ENCODE measurements at places on chromosomes 11 and 22.

- DNase-seq, result no peak
Observed at GRCh38 chr22:19812910-19813309, 41.8 kb downstream of the GNB1L start.

- DNase-seq, result no peak
Observed at GRCh38 chr11:109363682-109364081, 58.3 kb upstream of the C11orf87 start.

DNA sequence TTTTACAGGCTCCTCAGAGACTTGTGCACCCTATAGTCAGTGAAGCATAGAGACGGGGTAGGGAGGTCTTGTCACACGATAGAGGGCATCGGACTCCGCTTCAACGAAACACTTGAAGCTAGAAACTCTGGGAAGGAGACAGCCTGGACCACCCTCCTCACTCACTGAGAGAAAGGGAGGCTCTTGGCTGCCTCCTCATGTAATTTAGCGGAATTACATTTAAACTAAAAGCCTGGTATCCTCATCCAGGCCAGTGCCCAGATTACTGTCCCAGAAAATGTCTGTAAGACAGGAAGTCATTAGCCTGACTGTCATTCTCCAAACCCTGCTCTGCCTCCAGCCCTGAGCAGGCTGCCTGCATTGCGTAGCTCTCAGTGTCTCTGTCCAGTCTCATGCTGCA, 36.0 kb downstream of the TTLL1 start:
- no peak for DNase-seq

DNA sequence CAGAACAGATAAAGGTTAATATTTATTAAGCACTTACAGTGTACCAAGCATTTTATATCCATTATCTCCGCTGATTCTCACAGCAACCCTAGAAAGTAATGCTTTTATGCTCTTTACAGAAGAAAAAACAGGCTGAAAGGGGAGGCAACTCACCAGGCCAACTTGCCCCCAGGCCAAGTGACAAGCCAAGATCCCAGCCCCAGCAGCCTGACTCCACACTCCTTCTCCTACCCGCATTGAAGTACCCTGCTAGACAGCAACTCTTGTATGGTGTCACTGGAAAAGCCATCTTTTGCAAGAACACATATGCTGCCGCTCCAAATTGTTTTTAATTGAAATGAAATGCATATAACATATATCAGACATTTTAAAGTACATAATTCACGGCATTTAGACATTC, 25.6 kb downstream of the SMCO4 start:
- no peak for DNase-seq

DNA sequence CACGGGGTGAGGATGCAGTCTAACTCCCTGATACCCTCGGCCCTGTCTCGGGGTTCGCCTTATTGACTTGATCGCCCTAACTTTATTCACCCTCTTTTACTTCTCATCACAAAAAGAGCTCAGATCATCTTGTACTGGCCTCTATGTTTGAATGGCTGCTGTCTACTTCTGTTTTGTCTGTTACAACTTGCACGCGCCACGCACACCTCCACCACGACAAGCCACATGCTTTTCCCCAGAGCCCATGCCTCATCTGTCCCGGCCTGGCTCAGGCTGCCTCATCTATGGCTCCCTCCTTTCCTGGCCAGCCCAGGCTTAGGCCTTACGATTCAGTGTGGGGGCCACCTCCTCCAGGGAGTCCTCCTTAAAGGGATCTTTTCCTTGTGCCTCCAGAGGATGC, 180.9 kb downstream of the EFCAB6 start:
- DNase-seq, result no peak

GRCh38 chr22:31055117-31055634, 25.9 kb upstream of the SMTN start:
- DNase-seq, result no peak

DNA sequence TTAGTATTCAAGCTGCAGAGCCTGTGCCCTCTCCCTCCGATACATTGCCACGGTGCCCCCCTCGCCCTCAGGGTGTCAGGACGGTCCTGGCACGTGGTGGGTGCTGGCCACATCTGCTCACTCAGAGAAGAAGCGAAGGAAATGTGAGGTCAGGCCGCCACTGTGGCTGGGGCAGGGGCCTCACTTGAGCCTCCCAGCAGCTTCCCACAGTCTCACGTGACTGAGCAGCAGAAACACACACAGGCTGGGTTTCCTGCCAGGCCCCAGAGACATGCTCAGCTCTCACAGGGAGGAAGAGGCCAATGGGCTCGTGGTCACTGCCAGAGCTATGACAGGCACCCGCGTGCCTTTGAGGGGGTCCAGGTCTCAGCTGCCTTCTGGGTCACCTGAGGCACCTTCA, 37.9 kb upstream of the PRR5 start:
- no peak for DNase-seq

GRCh38 chr22:23282089-23282501, 101.8 kb downstream of the BCR start:
- no peak for DNase-seq

- DNase-seq, result no peak
Observed at GRCh38 chr22:28955817-28956216, 72.4 kb downstream of the ZNRF3 start.

DNA sequence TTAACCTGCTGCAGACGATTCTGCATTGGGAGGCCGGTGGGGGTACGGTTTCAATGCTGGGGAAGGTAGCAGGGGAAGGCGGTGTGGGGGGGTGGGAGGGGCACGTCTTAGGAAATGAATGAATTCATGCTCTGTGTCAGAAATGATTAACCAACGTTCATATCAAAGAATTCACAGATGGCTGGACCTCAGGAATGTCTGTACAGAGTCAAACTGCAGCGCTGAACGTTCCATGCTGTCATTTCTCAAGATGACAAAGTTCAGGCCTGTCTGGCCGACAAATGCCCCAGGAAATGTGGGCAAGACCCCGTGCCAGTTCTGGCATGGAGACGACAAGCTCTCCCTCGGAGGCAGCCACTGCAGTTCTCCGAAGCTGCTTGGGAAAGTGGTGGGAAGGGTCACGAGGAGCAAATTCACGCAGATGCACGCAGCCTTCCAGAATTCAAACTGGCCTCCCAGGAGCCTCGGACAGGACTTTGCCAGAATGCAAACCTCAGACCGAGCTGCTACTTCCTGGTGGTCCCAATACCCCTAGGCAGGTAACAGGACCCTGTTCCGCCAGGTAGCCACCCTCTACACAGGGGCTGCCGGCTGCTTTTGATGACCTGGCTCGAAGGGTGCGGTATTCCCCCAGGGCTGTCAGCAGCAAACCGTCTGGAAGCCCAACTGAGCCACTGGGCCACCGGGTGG, 81.5 kb downstream of the TRMU start:
- DNase-seq, result no peak

GRCh38 chr11:71124127-71124526, 128.2 kb downstream of the SHANK2 start:
- DNase-seq, result no peak

DNA sequence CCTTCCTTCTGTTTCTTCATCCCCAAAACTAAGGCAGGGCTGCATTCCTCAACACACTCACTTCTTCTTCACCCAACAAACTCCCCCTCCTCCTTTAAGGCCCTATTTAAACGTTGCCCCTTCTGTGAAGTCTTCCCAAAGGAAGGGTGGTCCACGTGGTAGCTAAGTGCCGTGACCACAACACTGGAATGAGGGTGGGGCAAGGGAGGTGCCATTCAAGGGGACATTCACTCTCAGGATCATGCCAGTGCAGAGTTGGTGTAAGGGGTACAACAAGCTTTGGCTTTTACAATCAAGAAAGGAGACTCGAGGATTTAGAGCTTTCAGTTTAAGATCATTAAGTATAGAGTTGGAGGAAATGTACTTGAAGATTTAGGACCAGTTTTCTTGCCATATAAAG, 8.0 kb upstream of the MS4A10 start:
- DNase-seq, result no peak

DNA sequence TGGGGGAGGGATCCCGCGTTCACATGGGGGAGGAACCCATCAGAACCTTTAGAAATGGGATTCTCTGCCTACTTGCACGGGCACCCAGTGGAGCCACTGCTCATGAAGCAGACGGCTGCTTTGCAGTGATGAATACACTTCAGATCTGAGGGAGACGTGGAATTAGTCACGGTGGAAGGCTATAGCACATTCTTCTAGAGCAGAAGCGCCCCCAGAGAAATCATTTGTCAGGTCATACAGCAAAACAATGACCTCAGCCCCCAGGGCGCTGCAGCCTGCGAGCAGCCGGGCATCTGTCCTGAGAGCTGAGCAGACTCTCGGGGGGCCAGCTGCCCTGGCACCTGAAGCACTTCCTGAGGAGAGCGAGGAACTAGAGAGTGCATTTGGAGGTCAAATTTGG, 12.7 kb downstream of the TP53AIP1 start:
- no peak for DNase-seq

DNA sequence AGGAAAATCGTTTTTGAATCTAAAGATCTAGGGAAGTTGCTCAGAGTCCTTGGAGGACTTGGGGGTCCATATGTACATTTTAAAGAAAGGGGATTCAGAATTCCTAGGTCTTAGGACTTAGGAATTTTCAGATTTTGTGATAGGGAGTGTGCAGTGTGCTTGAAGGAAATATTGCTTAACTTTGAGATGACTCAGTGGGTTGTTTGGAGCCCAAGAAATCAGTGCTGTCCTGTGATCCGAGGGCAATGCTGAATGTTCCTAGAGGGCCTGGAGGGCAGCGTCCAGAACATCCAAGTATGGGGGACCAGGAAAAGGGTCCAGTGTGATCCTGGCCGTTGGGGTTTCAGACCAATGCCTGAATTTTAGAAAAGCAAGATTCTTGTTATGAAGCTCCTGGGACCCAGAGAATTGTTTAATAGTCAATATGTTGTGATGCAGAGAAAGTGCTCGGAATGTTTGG, 3.1 kb upstream of the IGF2 start:
- no peak for DNase-seq

Data from HuH-7 (cell line).